ENCODE measurements at places on chromosomes 7 and 10.

GRCh38 chr7:132049462-132050304 lies 493.3 kb upstream of the PODXL start:
- no peak for DNase-seq

GRCh38 chr10:1968257-1969033 lies 231.1 kb upstream of the ADARB2 start:
- DNase-seq: no peak

- no peak for DNase-seq
These were observed 65.1 kb downstream of the MINDY3 start for GRCh38 chr10:15795036-15795792.

- DNase-seq: no peak
These were observed 339.0 kb downstream of the RNLS start for GRCh38 chr10:88243836-88244730.

GRCh38 chr7:134919240-134919641 lies 67.1 kb upstream of the AGBL3 start:
- no peak for DNase-seq

GRCh38 chr7:41755096-41755495 lies 52.2 kb upstream of the INHBA start:
- no peak for DNase-seq

GRCh38 chr10:88852327-88852726 lies 683 bp upstream of the ANKRD22 start:
- DNase-seq: no peak

- no peak for DNase-seq
These were observed 54.1 kb downstream of the SLIT1 start for GRCh38 chr10:97131666-97132065.

GRCh38 chr7:95549818-95550529 lies 46.3 kb downstream of the PDK4 start:
- DNase-seq: peak; percentile 86

DNA sequence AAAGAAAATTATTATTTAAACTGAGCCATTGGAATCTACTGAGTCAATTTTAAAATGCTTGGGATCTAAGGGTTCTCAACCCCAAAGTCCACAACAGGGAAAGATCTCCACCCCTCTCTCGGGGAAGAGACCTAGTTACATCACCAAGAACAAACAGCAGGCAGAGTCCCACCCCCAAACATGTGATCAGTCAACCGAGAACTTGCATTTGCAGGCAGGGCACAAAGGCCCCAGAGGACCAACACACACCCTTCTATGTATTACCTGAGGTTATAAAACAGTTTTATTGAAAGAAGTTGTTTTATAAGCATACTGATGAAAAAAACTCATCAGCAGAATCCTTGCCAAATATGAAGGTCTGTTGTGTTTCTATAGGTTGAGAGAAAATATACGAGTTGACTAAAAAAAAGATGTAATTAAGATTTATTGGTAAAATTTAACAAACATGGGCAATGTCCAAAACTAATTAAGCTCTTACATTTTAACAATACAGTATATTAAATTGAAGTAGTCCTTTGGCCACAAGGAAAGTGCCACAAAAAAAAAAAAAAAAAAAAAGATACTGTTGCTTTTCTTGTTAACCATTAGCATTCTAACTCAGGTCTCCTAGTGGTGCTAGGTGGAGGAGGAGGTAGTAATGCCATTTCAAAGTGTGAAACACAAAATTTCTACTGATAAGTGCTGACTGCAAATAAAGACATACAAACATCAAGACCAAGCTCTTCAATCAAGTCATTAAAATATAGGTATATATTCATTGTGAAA lies 975 bp upstream of the USP54 start:
- peak; percentile 35 for DNase-seq
